Activated T-helper 1 cell treated with Interleukin-2 at 50 U/mL for 16 hours (primary cell): ENCODE measurements at places on chromosomes 6 and 20.

- no peak for DNase-seq
Observed at GRCh38 chr6:41411961-41412360, 76.6 kb downstream of the NCR2 start.

DNA sequence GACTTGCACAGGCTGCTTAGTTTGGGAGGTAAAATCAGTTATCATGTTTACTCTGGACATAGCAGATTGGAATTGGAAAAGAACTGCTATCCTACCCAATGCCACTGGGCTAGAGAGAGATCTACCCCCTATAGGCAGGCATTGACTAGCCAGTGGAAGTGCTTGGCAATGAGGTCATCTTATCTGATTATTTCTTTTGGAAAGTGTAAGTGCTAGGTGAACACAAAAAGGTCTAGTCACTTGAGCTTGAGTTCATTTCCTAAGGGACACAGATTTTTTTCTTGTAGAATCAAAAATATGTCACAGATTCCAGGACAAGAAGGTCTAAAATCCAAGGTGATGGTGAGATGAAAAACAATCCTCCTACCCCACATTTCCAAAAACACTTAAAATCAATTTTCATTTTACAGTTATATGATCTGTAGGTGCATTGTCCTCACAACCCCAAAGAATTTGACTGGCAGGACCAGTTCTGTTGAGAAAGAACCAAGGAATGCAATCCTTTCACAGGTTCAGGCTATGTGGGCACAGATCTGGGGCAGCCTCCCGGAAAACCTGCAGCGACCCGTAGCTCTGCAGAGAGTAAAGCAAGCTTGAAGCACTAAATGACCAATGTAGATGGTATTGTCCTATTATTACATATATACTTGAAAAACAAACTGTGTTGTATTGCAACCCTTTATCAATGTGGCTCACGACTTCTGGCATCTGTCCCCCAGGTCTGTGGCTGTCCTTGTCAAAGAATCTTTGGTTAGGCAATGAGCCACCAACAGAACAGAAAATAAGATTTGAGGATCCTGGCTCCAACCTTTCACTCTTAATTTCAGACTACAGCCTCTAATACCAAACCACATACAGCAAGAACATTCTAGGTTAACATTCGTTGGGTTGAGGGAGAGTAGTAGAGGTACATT, 67.3 kb upstream of the ADTRP start:
- no peak for DNase-seq

GRCh38 chr6:17808609-17809008, 101.9 kb upstream of the NUP153 start:
- DNase-seq = no peak

GRCh38 chr6:111683749-111684267, 78.1 kb upstream of the TRAF3IP2 start:
- no peak for DNase-seq

GRCh38 chr20:49747707-49748524, 34.2 kb upstream of the B4GALT5 start:
- DNase-seq = no peak

DNA sequence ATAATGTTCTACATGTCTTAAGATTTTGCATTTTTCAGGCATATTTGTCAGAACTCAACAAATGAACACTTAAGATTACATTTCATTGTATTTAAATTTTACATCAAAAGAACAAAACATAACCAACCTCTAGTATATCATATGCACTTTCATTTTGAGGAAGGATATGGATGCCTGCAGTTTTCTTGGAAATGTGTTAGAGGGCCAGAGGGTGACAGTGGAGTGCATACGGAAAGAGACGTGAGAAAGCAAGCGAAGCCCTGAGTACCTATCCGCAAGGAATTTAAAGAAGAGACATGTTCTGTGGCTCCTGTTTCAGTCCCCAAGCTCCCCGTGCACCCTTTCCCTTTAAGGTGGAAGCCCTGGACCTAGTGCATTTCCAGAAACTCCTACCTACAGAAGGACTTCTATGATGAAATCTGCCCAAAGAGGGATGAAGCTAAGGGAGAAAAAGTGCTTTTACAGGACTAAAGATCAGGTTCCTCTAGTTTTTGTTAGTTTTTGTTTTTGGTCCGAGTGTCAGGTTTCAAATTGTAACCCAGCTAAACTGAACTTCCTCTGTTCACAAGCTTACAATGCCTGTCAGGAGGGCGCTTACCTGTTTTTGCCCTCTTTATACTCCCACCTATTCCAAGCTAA, 38.8 kb downstream of the EZR start:
- DNase-seq = no peak

GRCh38 chr6:138507977-138508675, 8.8 kb upstream of the NHSL1 start:
- no peak for DNase-seq

- DNase-seq = no peak
Observed at GRCh38 chr20:20490673-20491072, 122.8 kb downstream of the INSM1 start.

- no peak for DNase-seq
Observed at GRCh38 chr20:5550733-5551529, 199.3 kb upstream of the SHLD1 start.

DNA sequence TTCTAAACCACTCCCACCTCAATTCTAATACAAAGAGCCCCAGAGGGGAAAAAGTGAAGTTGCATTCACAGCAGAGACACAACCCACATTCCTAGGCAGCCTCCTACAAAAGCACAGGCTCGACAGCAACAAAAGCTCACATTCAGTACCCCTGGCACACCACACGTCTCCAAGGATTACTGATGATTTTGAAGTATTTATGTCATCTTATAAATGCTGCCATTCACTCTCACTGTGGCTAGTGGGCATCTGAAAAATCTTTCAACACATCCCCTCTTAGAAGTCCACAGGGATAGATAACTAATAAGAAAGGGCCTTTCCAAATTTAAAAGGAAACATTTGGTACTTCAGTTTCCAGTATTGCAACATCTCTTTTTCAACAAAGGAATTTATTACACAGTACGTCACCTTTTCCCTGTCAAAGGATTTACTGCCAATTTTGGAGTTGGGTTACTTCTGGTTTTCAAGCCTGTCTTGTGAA, 146.7 kb downstream of the TASP1 start:
- no peak for DNase-seq

DNA sequence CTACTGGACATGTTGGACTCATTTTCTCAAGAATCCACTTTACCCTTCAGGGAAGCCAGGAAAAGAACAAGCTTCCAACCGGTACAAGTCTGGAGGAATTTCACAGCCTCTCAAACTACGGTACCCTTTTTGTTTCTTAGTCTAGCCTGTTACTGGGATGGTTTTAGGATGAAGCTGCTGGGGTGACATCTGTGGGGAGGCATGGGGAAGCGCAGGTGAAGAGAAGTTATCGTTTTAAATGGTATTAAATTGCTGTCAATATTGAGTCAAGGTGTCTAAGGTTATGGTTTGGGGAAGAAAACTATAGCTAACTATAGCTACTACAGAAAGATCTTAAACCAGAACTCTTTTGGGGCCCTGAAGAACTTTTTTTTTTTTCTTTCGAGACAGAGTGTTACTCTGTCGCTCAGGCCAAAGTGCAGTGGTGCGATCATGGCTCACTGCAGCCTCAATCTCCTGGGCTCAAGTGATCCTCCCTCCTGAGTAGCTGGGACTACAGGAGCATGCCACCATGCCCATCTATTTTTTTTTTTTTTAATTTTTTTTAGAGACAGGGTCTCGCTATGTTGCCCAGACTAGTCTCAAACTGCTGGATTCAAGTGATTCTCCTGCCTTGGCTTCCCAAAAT, 128.7 kb downstream of the RIN2 start:
- no peak for DNase-seq

DNA sequence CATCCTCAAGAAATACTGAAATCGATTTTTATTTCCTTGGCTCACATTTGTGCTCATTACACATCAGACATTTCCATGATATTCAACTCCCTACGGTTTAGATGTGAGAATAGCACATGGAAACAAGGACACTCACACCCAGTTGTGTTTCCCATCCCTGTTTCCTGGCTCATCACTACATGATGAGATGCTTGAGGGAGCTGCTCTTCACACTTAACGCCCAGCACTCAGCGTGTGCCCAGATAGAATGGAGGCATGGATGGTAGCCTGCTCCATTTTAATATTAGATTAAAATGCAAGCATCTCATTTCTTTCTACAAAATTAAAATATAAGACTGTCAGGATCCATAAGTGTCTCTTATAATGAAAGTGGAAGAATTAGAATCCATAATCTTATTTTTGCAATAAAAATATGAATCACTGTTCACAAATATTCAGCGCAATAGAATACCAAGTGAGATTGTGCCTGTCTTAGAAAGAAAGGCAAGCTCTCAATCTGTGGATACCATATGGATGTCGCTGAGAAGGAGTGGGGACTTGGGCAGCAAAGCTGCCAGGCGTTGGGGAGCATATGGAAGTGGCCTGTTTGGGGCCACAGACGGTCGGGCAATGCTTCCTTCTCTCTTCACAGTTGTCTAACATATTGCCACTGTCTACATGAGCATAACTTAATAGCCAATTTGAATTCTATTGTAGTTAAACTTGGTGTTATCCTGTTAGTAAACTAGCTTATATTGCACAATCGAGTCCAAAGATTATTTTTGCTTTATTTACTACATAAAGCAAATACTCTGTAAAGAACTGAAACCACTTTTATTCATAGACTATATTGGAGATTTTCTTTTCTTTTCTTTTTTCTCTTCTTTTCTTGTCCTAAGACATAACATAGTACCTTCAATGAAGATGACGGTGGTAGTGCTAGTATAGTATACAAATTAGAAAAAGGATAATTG, 206.8 kb upstream of the QKI start:
- DNase-seq = no peak

DNA sequence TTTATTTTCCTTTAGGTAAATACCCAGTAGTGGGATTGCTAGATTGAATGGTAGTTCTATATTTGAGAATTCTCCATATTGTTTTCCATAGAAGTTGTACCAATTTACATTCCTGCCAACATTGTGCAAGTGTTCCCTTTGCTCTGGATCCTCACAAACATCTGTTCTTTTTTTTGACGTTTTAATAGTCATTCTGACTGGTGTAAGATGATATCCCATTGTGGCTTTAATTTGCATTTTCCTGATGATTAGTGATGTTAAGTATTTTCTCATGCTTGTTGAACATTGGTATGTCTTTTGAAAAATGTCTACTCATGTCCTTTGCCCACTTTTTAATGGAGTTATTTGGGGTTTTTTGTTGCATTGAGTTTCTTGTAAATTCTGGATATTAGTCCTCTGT, 85.6 kb downstream of the UBE3D start:
- no peak for DNase-seq

GRCh38 chr6:36873115-36873514, 1.5 kb downstream of the PPIL1 start:
- no peak for DNase-seq

DNA sequence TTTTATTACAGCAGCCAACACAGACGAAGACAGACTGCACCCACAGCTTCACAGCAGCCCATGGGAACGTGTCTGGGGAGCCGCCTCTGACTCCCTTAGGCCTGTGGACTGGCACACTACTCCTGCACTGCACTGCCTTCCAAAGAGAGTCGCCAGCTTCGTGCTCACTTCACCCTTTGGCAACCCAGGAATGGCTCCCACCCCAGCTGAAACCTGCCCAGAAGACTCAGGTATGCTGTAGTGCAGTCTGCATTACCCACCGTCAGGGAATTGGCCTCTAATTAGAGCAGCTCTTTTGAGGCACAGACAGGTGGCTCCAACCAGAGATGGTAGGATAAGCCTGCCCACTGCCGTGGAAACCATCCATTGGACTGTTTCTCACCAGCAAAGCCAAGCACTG, 39.9 kb upstream of the FRMD1 start:
- DNase-seq = no peak
